ENCODE measurements at places on chromosomes 4 and X. TPM values are rescaled to one million over a fixed set of nuclear protein-coding genes. Genes with fewer than 3 reads are reported as not detected.

Gene LRP2BP
- total RNA-seq, result 0.13 TPM

DNA sequence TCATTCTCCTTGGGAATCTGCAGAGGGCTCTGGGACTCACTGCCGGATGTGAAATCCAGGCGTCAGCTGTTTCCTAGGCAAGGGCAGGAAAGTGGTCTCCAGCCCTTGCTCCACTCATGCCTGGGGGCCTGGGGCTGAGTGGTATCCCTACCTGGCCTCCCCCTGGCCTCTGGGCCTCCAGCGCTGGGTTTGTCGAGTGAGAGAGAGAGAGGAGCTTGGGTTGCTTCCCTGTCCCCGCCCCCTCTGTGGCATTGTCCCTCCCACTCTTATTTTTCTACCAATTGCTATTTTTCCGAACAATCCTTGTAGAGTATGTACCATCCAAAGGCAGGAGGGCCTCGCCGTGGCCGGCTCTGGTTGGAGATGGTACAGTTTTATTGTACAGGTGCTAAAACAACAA, 53.1 kb downstream of the ELF4 start:
- DNase-seq, result no peak

- DNase-seq, result peak; percentile 2
These were observed 55.7 kb upstream of the PPARGC1A start for GRCh38 chr4:23945451-23946017.

- no peak for DNase-seq
These were observed 97.3 kb upstream of the NOCT start for GRCh38 chr4:138918169-138918869.

DNA sequence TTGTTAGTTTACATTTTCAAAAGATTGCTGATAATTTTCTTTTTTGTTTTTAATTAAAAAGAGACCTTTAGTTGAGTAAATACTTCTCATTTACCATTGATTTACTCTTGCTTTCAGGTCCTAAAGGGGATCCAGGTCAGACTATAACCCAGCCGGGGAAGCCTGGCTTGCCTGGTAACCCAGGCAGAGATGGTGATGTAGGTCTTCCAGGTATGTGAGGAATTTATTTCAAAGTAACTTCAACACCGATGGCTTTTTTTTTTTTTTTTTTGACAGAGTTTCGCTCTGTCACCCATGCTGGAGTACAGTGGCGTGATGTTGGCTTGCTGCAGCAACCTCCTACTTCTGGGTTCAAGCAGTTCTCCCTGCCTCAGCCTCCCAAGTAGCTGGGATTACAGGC, 135.1 kb downstream of the IRS4 start:
- no peak for DNase-seq

DNA sequence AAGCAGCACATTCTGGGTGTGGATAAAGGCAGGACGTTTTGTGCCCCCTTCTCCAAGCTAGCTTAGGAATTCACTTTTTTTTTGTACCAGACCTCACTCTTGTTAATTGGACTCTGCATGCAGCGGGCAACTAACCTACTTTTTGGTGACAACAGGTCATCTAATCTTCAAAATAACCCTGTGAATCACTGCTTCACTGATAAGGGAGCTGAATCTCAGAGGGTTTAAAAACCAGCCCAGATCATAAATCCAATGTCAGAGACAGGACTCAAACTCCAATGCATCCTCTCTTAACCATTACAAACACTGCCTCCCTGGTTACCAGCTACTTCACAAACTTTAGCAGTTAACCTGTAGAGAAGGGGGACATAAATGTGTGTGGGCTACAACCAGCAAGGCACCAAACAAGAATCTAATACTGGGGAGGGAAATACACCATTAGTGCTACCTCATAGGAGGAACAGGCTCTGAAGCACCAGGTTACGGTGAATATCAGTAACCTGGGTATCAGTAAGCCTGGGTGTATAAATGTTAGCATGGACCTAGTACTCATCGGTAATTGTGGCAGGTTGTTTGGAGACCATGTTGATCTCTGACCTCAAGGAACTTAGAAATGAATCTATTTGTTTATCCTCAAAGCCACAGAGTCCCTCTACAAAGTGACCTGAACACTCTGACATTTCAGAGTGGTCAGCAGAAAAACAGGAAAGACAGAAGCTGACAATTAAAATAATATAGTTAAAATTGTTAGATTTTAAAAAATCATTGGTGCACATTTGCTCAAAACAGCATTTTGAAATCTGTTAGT, 2.6 kb downstream of the TIFA start:
- no peak for DNase-seq

Gene LRCH2
- total RNA-seq, result not detected

GRCh38 chr4:93827272-93827947, 1.1 kb upstream of the ATOH1 start:
- no peak for DNase-seq

Gene OTC
- total RNA-seq, result not detected

Gene ARL9
- 0.79 TPM for total RNA-seq

- DNase-seq, result peak; percentile 92
These were observed 1.3 kb upstream of the FAT4 start for GRCh38 chr4:125313497-125313896.

DNA sequence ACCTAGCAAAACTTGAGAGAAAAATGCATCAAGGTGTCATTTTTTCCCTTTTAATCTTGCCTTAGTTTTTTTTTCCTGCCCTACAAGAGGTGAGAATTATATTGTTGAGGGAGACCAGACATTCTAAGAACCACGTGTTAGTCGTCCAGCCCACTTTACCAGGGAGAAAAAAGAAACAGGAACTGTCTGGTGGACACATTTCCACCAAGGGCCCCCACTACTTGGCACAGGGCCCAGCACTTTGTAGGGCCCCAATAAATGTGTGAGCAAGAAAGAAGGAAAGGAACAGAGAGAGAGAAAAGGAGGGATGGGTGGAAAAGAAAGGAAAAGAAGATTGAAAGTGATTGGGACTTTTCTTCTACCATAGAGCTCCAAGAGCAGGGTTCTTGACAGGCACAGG, 3.9 kb upstream of the EGFL6 start:
- no peak for DNase-seq

DNA sequence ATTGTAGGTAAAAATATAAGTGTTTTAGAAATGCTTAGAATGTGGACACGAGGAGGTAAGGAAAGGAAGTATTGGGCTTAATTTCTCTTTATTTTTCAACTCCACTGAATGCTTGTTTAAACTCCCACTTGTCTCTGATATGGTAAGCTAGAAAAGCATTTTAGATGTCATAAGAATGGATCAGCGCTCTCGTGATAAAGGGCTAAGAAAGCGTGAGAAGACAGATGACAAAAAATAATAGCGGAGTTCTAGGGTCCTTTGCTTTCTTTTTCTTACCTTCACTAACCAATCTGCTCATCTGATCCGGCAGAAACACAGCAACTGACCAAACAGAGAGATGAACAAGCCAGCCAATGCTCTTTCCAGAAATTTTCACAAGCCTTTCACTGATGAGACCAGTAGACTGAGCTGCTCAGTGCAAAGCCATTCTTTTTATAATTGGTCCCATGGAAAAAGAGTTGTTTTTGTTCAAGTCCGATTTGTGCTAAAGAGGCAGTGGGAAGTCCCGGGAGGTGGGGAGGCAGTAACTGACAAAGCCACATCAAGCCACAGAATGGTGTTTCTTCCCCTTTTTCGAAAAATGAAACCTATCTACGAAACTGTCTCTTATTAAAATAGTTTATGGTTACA, at the start of gene TASL:
TSS of gene TASL (minus strand) at position 405 of the 630 bp plus-strand sequence. CDS start 17,411 bp downstream, outside the sequence.
- DNase-seq, result no peak

DNA sequence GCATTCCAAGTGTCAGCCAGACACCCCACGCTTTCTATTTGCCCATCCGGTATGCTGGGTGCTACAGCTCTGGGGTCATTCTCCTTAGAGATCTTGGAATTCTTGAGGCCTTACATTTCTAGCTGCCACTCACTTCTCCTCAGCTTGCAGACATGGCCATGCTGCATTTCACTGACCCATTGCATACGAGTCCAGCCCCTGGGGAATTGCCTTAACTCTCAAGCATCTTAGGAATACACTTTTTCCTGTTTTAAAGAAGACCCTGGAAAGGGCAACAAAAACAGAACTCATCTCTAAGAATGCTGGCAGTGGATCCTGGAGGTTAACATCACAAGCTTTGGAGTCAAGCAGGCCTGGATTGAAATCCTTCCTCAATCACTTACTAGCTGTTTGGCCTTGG, 122.0 kb upstream of the LNX1 start:
- DNase-seq, result no peak

GRCh38 chr4:73161527-73162185, 92.1 kb upstream of the COX18 start:
- no peak for DNase-seq

GRCh38 chrX:39309721-39310152, 508.5 kb downstream of the MID1IP1 start:
- peak; percentile 31 for DNase-seq

Gene TLR2
- not detected for total RNA-seq

GRCh38 chr4:72529148-72529822, 39.7 kb downstream of the ADAMTS3 start:
- DNase-seq, result no peak

DNA sequence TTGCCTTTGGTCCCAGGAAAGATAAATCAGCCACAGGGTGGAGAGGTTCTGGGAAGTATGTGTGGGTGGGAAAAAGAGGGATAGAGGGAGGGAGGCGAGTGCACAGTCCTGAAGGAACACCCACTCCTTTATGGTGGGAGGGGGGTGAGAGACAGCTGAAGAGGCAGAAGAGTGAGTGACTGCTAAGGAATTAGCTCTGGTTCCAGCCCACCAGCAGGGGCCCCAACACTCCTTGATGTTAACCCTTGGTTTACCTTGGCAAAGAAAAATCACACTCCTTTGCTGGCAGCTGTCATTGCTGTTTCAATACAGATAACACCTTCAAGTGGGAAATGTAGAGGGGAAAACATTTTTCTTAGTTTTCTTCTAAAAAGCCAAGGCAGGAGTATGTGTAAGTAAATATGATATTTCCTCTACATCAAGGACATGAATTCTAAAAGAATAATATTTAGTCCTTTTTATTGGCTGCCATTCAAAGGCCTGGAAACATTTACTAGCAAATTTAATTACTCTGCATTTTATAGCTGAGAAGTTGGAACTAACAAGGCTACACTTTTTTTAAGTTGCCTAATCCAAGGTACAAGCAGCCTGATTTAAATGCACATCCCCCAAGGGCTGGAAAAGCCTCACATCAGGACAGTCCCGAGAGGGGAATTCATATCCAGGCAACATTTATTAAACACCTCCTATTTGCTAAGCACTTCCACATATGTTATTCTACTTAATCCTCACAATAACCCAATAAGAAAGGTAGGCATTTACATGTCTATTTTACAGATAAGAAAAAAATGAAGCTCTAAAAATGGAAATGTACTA, 81.7 kb downstream of the HS6ST2 start:
- no peak for DNase-seq

Gene ZFP42
- not detected for total RNA-seq

Gene UNC5C
- total RNA-seq, result not detected

Gene ALB
- not detected for total RNA-seq

DNA sequence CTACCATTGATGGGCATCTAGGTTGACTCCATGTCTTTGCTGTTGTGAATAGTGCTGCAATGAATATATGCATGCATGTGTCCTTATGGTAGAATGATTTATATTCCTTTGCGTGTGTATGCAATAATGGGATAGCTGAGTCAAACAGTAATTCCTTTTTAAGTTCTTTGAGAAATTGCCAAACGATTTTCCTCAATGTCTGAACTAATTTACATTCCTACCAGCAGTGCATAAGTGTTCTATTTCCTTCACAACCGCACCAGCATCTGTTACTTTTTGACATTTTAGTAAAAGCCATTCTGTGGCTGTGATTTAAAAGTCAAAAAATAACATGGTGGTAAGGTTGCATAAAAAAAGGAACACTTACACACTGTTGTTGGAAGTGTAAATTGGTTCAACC, 103.1 kb upstream of the FAM47B start:
- DNase-seq, result no peak

Gene BST1
- total RNA-seq, result not detected

Gene NPY2R
- not detected for total RNA-seq

- peak; percentile 69 for DNase-seq
These were observed 639.6 kb downstream of the IQCM start for GRCh38 chr4:149176039-149176438.

Gene UTP3
- 19.2 TPM for total RNA-seq

- no peak for DNase-seq
These were observed 16.9 kb upstream of the HPRT1 start for GRCh38 chrX:134443020-134443419.

Gene CT45A5
- total RNA-seq, result not detected

GRCh38 chr4:38491854-38492478, 172.0 kb upstream of the KLF3 start:
- DNase-seq, result peak; percentile 16

- no peak for DNase-seq
These were observed 22.6 kb downstream of the PLS3 start for GRCh38 chrX:115583496-115584004.

- DNase-seq, result peak; percentile 36
These were observed 23.9 kb downstream of the APOO start for GRCh38 chrX:23883737-23884354.

Gene ANK2
- 0.03 TPM for total RNA-seq

Gene TMSB15A
- total RNA-seq, result not detected

DNA sequence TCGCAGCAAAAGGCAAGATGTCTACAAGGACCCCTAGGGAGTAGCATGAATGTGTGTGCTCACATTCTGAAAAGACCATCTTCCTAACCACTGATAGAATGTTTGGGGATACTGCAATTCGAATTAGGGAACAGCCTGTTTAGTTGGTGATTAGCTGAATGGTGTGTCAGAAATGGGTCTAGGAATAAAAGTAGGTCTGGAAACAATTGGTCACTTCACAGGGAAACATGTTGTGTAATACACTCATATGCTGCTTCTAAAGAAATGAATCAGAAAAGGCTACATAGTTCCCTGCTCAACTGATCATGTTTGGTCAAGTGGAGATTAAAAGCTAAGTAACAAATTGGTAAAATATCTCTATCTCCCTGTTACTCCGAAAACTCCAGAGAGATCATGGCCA, 2362.4 kb upstream of the TENM3 start:
- DNase-seq, result no peak

- no peak for DNase-seq
These were observed 3.0 kb upstream of the CLNK start for GRCh38 chr4:10687526-10687925.
